ENCODE measurements at places on chromosomes 2 and 18. TPM values are rescaled to one million over a fixed set of nuclear protein-coding genes. Genes with fewer than 3 reads are reported as not detected.
A peak's percentile ranks its signal among the peaks of the same experiment; 100 is the strongest.

DNA sequence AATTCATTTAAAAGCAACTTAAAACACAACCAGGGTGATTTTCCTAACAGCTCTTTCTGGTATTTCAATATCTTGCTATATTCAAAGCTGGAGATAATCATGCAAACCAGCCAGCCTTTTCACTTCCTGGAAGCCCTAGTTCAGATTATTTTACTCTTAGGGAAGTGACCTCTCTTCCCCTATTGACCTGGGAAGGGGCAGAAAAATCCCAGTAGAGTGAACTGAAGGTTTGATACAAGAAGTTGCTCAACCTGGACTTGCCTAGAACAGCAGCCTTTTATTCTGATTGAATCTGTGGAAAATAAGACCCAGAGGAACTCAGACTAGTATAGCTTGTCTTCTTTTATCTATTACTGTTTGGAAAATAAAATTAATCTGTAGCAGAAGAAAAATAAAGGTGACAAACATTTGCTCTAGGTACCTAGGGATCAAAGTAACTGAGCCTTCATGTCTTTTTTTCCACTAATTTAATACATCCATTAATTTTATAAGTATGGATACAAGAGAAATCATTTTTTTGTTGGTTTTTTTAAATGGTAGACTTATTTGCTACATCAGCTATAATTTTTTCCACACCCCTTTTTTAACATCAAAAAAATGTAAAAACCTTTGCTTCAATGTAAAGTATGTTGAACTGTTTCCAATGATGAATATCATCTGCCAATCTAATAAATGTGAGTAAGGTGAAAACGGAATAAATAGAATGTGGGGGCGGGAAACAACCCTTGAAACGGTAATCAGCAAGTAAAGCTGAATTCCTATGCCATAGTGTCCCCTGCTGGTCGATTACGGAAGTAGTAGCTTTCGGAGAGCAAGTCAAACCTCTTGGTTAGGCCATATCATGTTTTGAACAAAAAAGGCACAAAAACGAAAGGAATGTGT is 629.9 kb downstream of the NRXN1 start:
- DNase-seq = peak; percentile 55

DNA sequence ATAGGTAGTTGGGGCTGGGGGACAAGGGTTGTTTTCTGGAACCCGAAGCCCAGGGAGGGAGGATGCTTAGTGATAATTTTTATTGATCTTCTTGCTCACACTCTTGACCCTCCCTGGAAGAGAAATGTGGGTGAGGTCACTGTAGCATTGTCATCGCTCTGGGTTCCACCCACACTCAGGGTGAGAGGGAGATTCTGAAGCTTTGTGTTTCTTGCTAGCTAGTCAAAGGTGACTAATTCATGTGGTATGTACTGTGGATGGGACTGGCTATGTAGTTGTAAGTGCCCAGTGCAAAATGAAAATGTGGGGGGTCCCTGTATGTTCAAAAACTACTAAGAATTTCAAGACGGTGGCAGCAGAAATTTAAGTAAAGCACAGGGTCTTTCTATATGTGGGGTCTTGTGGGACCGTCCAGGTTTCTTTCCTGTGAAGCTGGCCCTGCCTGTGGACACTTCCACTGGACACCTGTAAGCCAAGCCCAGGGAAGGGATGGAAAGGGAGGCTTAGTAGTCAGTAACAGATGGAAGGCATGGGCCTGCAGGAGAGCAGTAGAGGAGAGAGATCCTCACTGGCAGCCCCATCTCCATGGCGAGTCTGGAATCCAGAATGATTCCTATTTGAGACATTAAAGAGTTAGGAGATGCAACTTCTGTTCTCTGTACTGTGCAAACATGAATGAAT is 35.0 kb downstream of the TSN start:
- DNase-seq = no peak

DNA sequence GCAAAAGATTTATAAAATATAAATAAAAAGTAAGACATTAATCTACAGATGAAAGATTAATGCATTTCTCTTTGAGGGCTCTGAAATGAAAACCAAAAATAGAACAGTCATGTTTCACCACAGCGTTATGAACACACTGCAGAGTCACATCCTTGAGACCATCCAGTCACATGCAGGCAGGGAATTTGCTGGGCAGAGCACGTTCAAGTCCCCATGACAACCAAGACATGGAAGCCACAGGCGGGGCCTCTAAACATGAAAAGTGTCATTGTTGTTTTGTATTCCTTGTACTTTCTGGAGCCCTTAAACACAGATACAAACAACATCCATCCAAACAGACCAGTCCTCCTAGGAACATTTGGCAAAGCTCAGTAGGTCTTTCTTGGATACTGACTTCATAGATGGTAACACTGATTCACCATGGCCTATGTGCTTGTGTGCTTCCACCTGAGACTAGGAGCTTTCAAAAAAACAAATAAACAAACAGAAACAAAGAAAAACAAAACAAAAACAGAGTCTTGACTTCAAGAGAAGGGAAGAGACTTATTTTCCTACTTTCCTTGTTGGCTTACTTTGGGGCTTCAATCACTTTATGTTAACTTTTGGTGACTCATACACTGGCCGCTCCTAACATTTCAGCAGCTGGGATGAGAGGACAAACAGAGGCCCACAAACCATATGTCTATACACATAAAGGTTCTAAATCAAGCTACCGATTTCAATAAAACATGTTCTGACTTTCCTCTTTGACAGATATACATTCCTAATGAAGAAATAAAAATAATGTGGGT is 99.5 kb upstream of the CCDC85A start:
- no peak for DNase-seq

OSR1 gene
- polyA plus RNA-seq = 13.9 TPM

SATB2 gene
- polyA plus RNA-seq = 13.5 TPM

KRTCAP3 gene
- 7.4 TPM for polyA plus RNA-seq

DNA sequence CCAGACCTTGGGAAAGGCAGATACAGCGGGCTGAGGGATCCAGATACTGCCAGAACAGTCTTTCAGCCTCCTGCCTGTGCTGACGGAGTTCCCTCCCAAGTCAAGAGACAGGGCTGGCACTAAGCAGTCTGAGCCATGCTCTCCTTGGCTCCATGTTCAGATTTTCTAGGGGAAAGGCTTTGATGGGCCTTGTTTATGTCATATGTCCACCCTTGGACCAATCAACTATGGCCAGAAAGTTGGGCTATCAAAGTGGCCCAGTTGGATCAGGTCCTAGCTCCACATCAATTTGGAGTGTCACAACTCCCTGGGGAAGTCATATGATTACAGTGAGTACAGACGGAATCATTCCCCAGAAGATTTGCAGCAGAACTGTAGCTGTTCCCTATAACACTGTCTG is 152.0 kb downstream of the GREB1L start:
- no peak for DNase-seq

DNA sequence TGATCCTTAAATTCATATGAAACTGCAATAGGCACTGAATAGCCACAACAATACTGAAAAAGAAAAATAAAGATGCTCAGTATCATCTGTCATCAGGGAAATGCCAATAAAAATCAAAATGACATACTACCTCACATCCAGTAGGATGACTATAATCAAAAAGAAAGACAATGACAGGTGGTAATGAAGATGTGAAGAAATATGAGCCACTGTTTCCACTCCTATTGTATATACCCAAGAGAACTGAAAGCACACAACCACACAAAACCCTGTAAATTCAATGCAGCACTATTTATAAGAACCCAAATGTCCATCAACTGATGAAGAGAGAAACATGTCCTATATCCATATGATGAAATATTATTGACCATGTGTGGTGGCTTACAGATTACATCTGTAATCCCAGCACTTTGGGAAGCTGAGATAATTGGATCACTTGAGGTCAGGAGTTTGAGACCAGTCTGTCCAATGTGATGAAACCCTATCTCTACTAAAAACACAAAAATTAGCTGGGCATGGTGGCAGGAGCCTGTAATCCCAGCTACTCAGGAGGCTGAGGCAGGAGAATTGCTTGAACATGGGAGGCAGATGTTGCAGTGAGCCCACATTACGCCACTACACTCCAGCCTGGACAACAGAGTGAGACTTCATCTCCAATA is 39.9 kb downstream of the MAP3K2 start:
- DNase-seq = no peak

DNA sequence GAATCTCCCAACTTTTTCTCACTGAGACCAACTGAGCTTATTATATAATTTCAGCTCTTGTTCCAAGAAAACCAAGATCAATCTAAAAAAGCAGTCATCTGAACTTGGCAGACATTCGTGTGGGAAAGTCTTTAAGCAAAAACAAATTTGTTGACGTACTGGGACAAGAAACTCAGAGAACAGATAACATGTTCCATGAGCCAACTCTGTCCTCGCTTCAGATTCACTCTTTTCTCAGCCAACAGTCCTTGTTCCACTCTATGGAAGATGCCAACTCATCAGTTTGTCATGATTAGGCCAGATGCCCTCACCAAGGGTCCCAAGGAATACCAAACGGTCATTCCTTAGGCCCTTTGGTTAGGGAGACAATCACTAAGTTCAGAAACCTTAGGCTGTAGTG is 224.2 kb upstream of the CTAGE1 start:
- no peak for DNase-seq

- no peak for DNase-seq
Measured at GRCh38 chr18:79869591-79870300, 72.0 kb downstream of the KCNG2 start.

DNA sequence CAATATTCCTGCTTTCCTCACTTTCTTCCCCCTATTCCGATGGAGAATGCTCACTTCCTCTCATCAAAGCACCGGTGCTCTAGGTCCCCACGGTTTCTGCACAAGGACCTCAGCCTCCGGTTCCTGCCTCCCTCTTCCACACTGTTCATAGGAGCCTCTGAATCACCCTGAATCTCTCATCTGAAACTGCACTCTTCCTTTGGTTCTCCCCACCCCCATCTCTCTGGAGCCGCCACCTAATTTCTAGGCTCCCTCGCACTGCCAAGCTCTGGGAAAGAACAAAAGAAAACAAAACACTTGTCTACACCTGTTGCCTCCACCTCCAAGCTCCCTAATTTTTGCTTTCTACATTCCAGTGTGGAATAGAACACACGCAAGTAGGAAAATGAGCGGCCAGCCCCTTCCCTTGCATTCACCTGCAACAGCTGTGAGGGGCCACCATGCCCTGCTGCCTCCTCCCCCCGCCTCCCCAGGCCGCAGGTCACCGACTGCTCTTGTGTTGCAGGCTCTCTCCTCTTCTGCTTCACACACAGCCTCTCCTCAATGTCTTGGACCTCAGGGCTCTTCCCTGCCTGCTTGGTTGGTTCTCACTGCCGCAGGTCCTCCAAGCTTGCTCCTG is 9.6 kb downstream of the FBXO15 start:
- no peak for DNase-seq

- DNase-seq = no peak
Measured at GRCh38 chr2:8440029-8440778, 241.7 kb upstream of the ID2 start.

GRCh38 chr2:233807215-233807865 is 29.2 kb downstream of the MROH2A start:
- DNase-seq = no peak

- no peak for DNase-seq
Measured at GRCh38 chr2:47272905-47273758, 118.0 kb upstream of the STPG4 start.

MATN3 gene
- polyA plus RNA-seq = 4.3 TPM

- DNase-seq = no peak
Measured at GRCh38 chr2:103962670-103963069, 891.2 kb upstream of the POU3F3 start.

EFEMP1 gene
- 84.8 TPM for polyA plus RNA-seq

DNA sequence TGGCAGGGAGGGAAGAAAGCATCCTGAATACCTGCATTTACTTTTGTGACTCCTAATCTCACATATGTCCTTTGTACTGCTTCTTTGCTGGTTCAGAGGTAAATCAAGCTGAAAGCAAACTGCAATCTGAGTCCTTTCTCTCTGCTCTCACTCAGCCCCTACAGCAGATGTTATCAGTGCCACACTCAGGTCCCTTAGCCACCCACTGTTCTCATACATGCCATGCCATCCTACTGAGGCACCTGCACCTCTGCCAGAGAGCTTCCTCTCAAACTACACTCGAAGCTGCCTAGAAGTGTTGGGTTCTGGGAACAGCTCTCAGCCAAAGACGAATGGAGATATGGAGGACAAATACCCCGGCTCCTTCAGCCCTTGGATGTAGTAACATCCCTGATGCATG is 244.5 kb downstream of the TXNL1 start:
- DNase-seq = no peak

DNA sequence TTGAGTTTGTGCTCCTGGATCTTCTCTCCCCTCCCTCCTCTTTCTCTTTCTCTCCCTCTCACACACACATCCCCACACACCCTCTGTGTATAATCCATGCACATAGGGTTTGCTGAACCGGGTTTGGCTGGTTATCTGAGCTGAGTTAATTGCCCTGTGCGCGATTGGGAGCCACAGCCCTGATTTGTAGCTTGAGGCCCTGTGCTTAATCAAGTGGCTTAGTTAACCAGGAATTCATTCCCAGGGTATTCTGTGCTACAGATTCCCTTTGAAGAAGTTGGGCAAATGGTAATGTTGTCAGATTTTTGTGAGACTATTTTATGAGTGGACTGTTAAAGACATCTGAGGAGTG is 6.2 kb downstream of the PARD3B start:
- no peak for DNase-seq

- DNase-seq = no peak
Measured at GRCh38 chr2:25326326-25327013, 15.3 kb downstream of the DNMT3A start.

LRRFIP1 gene
- polyA plus RNA-seq = 65.9 TPM

GRCh38 chr2:71826826-71827523 is 320.7 kb downstream of the CYP26B1 start:
- DNase-seq = no peak

RNF138 gene
- 63.0 TPM for polyA plus RNA-seq

DNA sequence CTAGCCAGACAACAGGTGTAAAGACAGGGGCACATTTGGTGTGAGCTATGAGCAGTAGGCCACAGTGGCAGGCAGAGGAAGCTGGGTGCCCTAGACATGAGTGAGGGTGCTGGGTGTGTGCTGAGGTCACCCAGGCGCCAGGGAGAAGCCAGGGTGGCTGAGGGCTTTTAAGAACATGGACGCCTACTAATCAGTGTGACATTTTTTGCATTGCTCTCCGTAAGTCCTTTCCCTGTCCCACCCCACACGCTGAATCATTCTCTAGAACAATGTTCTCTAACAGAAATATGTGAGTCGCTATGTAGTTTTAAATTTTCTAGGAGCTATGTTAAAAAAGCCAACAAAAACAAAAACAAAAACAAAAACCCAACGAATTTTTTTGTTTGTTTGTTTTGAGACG is 204.5 kb upstream of the REV1 start:
- DNase-seq = no peak

GDF7 gene
- 4.1 TPM for polyA plus RNA-seq
